Stimulated activated CD4-positive, alpha-beta T cell treated with anti-CD3 and anti-CD28 coated beads, Interleukin-2, amount 100 ng/mL, for 4 hours (primary cell): ENCODE measurements at places on chromosomes 4 and X.

DNA sequence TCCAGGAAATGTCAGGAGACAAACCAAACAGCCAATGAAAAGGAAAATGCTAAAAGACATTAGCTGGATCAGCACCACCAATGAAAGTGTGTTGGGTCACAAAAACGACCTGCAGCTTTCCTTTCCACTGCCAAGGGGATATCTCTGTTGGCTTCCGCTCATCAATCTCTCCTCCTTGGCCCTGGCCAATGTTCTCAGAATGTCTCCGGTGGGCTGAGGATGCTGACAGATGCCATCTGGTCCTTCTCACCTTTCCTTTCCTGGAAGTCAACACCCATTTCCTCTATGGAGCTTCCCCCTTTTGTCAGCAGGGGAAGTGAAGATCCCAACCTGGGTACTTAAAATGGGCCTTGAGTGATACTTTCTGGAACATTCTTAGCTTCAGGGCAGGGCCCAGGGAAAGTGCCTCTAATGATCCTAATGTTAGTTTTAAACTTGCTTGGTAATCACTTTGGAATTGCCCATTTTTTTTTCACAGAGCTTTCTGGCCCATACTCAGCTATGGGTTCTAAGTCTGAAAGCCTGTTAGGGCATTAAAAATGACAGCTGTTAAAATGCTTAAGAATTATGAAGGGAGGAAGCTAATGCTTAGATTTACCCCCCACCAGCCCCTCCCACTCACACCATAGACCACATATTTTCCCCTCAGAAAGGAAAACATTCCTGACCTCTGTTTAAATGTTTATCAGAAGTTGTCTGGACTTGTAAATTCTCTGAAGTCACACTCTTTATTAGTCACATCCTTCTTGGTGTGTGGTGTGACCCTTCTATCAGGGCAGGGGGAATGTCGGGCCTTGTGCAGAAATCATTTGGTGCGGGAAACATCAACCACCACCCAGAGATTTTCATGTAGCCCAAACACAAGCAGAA lies 29.2 kb downstream of the IGFBP7 start:
- no peak for DNase-seq

- no peak for DNase-seq
Measured at GRCh38 chr4:9994246-9994847, 26.9 kb downstream of the SLC2A9 start.

DNA sequence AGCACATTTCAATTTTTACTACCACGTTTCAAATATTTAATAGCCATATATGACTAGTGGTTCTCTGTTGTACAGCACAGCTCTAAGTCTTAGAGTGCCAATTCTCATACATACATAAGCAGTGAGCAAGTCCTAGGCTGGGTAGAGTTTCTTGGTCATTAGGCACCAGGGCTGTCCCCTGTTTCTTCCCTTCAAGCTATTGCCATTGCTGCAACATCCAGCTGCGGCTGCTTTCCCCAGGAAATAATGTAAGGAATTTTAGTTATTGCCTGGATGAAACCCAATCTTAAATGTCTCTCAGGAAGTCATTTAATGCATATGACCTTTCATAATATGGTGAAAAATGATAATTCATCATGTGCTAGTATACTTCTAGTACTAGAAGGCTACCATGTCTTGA lies 74.1 kb upstream of the PPP3CA start:
- no peak for DNase-seq

GRCh38 chrX:135707880-135708279 lies 5.6 kb upstream of the CT45A1 start:
- DNase-seq: no peak

DNA sequence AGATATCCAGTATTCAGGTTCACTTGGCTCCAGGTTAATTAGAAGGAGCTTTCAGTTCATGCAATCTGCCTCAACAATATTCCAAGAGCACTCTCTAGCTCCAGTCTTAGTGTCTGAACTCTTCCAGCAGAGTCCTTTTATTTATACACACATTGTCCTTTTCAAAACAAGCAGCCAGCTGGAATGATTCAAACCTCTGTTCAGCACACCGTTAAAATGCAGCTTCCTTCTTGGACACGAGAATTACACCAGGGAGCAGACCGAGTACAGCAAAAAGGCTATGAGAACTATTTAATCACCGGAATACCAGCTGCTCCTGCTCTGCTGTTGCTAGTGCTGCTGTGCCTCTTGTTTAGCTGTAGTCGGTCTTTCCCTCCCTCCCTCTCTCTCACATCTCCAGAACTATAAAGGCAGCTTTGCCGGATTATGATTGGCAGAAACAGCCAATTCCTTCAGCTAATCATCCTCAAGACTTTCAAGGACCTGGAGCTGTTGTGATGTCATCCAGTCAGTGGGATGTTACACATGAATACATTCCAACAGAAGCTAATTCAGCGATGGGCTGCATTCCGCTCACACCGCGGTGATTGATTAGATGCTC lies at the start of gene NDST4:
Gene NDST4 (minus strand): TSS at position 115 of the 601 bp plus-strand sequence. CDS start 36,584 bp downstream, outside the sequence.
- DNase-seq: no peak

DNA sequence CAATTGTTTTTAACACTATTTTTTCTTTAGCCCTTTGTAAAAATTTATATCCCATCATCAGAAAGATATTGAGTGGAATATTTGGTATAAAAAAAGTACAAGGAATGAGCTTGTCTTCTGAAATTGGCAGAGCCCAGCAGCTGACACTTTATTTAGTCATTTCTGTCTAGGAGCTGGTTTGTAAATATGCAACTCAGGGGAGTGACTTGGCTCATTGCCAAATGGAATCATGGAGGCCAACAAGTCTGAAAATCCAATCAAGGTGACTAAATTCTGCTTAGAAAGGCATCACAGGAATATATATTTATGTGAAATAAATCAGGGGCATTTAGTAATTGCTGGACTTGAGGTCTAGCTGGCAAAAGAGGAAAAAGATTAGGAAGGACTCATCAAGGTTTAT lies 74.4 kb downstream of the OTC start:
- no peak for DNase-seq

- no peak for DNase-seq
Measured at GRCh38 chr4:1478766-1479355, 72.6 kb upstream of the NKX1-1 start.

GRCh38 chrX:40084471-40085101 lies 13.2 kb downstream of the BCOR start:
- no peak for DNase-seq

DNA sequence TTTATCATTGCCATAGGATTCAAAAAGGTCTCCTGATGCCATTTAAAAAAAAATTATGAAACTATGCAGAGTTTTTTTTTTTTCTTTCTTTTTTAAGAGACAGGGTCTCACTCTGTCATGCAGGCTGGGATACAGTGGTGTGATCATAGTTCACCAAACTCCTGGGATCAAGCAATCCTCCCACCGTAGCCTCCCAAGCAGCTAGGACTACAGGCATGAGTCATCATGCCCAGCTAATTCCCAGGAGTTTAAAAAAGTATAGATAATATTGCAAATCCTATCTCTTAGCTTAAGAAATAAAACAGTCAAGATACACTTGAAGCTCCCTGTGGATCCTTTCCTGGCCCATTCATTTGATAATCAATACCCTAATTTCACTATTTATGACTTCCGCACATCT lies 58.6 kb upstream of the PRSS48 start:
- no peak for DNase-seq

DNA sequence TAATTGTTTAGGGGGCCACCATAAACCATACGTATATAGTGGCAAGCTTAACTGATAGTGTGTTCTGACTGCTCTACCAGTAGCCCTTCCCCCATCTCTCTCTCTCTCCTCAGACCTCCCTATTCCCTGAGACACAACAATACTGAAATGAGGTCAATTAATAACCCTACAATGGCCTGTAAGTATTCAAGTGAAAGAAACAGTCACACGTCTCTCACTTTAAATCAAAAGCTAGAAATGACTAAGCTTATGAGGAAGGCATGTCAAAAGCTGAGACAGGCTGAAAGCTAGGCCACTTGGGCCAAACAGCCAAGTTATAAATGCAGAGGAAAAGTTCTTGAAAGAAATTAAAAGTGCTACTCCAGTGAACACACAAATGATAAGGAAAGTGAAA lies 78.0 kb downstream of the PRDM5 start:
- DNase-seq: no peak

DNA sequence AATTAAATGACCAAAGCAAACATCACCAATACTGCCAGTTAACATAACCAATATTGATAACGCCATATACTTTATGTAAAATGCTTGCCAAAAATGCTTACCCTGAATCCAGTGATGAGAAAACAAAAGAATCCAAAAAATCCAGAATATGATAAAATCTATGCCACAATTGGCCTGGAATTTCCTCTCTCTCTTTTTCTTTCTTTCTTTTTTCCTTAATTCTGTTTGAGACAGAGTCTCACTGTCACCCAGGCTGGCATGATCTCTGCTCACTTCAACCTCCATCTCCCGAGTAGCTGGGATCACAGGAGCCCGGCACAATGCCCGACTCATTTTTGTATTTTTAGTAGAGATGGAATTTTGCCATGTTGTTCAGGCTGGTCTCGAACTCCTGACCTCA lies 9.8 kb upstream of the SLC7A11 start:
- DNase-seq: no peak

DNA sequence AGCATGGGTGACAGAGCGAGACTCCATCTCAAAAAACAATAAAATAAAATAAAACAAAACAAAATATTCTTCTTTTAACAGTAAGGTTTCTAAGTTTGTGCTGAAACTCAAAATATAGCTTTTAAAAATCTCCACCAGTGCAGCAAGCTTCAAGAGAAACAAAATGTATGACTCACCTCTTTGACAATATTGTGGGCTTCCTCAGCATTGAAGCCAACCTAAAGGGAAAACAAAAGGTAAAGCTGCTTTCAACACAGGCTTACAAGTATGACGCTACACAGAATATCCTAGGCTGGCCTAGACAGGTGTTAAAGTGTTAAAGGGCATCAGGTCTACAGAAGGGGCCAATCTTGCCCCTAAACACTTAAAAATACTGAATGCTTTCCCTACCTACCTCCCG lies 1.2 kb downstream of the DYNLT3 start:
- no peak for DNase-seq

DNA sequence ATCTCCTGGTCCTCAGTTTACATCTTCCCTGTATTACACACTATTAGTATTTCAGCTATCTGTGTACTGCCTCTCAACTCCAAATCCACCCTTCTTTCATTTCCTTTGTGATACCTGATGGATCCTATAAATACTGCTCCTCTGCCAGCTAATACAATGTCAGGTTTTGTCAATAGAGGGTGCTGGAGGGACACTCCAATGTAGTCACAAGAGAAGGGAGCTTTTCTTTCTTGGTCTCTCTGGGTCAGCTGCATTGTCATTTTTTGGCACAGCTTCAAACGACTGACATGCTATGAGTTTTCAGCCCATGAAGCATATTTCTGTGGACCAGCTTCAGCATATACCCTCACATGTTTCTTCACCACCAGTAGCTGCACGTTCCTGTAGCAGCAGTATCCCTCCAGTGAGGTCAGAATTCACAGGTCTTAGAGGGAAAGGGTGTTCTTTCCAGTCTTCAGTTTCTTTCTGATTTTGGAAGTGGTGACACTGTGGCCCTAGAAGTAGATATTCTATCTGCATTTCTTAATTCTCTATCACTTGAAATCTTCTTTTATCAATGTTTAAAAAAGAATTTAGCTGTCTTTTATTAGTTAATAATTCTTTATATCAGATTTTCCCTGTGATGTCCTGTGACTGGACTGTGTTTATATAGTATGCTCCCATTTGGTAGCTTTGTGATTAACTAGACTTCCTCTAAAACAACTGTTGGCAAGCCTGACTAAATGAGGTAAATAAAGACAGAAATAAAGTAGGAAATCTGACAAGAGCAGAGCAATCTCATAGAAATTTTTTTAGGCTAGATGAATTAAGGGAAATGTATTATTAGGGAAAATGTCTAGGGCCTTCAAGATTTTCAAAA lies 60.6 kb downstream of the GABRA2 start:
- DNase-seq: no peak

GRCh38 chrX:22969411-22969810 lies 30.3 kb upstream of the DDX53 start:
- DNase-seq: no peak

- no peak for DNase-seq
Measured at GRCh38 chr4:73917081-73917501, 47.9 kb downstream of the CXCL1 start.

DNA sequence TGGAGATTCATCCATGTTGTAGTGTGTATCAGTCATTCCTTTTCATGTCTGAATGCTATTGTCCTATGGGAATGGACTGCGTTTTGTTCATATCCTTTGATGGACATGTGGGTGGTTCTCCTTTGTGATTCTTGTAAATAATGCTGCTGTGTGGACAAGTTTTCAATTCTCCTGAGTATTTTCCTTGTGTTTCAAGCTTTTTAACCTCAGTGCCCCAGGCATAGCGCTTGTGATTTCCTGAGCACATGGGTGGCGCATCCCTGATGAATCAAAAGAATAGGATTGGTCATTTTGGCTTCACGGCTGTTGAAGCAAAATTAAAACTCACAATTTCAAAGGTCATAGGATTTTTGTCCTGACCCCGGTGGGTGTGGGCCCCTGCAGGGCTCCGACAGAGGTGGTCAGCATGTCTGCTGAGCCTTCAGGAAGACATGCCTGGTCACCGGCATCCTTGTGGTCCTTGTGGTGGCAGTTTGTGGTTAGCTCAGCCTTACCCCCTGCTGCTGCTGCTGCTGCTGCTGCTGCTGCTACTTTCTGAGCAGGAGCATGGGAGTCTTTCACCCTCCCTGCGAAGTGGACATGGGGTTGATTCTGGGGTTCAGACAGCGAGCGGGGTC lies 30.0 kb downstream of the SHROOM2 start:
- no peak for DNase-seq

GRCh38 chrX:118780911-118781310 lies 42.7 kb upstream of the ZCCHC12 start:
- DNase-seq: no peak

DNA sequence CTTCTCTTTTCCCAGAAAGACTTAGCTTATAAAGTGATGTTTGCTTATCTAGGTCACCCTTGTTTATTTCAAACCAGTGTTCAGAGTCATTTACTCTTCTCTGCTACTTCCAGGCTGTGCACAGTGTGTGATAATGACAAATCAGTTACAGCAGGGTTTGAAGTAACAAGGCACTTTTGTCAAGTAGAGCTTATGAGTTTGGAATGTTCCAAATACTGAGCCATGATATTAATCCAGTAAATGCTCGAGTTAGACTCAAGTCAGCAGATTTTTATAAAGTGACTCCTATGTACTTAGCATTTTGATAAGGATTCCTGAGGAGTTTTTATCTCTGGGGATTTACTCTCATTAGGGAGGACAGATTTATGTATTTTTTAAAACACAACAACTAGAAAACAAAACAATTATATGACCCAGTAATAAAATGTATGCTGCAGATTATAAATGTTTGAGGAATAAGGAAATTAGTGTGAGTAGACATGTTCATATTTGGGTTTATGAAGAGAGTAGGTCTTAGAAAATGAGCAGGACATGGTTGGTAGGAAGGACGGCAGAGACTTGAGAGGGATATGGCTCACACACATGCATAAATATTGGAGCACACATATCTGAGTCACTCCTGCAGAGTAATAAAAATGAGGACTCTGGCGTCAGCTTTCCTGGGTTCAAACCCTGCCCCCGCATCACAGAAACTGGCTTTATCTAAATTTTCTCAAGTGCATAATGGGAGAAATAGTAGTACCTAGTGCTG lies 271.2 kb downstream of the FBXO8 start:
- no peak for DNase-seq

- DNase-seq: no peak
Measured at GRCh38 chr4:16123356-16124084, 39.7 kb upstream of the PROM1 start.
